D341Med (cell line): ENCODE measurements at places on chromosomes 5 and 9.

DNA sequence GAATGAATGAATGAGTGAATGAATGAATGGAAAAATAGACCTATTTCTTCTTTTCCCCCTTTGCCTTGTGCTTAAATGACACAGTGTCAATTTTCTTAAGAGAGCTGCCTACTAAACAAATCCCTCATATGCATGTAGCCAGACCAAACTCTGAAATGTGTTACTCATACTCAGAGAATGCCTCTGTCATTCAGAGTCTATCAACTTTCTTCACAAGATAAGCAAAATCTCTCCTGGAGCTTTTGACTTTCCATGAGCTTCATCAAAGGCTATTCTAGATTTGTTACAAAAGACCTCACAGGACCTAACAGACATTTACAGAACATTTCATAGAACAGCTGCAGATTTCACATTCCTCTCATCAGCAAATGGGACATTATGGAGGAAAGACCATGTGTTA lies 275.7 kb upstream of the MSX2 start:
- DNase-seq, result no peak

DNA sequence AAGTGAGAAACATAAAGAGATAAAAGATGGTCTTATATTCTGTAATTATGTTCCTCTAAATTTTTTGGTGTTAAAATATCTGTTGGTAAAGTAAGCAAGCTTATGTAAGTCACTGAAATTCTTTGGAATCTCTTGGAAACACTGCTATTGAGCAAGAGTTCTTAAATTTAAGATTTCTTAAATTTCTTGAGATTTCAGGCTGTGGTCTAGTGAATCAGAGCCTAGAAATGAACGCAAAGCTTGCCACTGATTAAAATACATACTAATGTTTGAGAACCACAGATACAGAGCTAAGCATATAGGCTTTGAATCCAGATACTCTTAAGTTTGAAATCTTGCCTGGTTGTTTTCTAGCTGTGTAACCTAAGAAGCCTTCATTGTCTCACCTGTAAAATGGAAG lies 133.4 kb downstream of the TRPM3 start:
- no peak for DNase-seq

- no peak for DNase-seq
These were observed 603.0 kb downstream of the KCTD16 start for GRCh38 chr5:144773628-144774027.

DNA sequence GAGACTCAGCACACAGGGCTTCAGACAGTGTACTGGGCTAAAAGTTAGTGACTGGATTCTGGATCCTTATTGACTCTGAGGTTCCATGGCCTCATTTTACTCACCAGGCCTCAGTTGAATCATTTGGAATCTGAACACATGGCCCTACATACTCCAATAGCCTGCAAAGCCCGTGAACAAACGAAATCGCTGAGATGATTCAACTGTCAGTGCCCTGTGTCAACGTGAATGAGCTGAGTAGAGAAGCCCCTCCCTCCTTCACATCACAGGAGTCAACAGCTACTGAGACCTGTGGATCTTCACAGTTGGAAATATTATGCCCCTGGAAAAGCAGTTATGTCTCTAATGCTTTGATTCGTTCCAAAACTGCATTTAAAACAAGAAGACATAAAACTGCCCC lies 429.3 kb downstream of the GADD45G start:
- no peak for DNase-seq
